ENCODE measurements at places on chromosomes 13 and 19. TPM values are rescaled to one million over a fixed set of nuclear protein-coding genes. Genes with fewer than 3 reads are reported as not detected.

The KLK14 gene
- polyA plus RNA-seq, result 0.18 TPM

DNA sequence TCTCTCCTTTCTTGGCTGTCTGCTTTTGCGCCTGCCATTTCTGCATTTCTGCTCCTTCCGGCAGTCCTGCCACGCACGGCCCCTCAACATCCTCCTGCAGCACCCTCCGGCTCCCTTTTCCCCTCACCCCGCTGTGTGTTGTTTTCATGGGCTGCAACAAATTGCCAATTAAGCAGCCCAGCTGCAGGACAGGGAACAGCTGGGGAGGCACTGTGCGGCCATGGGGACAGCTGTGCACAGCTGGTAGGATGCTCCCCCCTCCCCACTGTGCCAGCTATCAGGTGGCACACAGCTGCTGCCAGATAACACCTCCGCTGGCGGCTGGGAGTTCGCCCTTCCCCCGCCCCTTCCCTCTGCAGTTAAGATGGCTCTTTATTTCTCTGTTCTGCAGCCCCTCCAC is 25.4 kb downstream of the LYL1 start:
- DNase-seq, result no peak

The KCNRG gene
- polyA plus RNA-seq, result 5.4 TPM

The CGB5 gene
- 0.30 TPM for polyA plus RNA-seq

- peak; percentile 29 for DNase-seq
These were observed 1.3 kb upstream of the HNRNPL start for GRCh38 chr19:38850976-38851621.

- no peak for DNase-seq
These were observed 146.9 kb downstream of the LMO7 start for GRCh38 chr13:75782985-75783384.

DNA sequence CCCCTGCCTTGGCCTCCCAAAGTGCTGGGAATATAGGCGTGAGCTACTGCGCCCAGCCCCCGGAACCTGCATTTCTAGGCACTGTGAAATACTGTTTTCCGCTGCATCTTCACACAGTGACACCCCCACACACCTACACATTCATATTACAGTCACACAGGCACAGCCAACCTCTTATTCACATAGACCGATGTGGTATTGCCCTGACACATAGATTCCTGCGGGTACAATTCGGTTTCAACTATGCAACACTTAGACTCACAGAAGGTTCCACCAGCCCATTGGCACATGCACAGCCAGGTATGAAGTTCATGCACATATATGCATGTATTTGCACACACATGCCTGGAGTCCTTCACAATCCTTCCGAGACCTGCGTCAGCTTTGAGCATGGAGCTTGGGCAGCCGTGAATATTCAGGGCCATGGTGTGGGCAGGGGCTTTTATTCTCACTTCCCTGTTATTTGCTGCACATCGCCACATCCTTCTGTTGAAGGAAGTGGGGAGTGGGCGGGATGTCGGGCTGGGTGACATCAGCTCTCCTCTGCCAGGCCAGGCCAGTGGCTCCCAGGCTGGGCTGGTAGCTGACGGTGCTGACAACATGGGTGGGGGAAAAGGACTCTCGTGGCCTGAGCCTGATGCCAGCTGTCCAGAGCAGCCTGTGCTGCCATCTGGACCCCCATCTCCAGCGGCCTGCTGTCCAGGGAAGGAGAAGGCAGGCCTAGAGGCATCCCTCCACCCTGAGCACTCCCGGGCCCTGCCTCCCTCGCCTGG is 5.4 kb upstream of the CDC37 start:
- DNase-seq, result no peak

The IGFL2 gene
- polyA plus RNA-seq, result 1.3 TPM

DNA sequence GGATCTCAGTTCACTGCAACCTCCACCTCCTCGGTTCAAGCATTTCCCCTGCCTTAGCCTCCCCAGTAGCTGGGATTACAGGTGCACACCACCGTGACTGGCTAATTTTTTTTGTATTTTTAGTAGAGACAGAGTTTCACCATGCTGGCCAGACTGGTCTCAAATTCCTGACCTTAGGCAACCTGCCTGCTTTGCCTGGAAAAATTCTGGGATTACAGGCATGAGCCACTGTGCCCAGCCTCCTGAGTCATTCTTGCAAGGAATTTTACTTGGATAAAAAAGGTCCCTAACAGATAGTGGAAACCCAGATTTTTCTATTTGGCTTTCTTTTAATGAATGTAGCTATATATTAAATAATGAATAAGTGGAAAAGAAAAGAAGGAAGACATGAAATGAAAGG is 449.9 kb upstream of the ATXN8OS start:
- no peak for DNase-seq

- no peak for DNase-seq
These were observed 1.7 kb downstream of the PRDX2 start for GRCh38 chr19:12799742-12800465.

The TRAPPC2B gene
- 14.5 TPM for polyA plus RNA-seq

The KIR3DL2 gene
- polyA plus RNA-seq, result not detected

- no peak for DNase-seq
These were observed 16.9 kb downstream of the FAM187B start for GRCh38 chr19:35211545-35212230.

DNA sequence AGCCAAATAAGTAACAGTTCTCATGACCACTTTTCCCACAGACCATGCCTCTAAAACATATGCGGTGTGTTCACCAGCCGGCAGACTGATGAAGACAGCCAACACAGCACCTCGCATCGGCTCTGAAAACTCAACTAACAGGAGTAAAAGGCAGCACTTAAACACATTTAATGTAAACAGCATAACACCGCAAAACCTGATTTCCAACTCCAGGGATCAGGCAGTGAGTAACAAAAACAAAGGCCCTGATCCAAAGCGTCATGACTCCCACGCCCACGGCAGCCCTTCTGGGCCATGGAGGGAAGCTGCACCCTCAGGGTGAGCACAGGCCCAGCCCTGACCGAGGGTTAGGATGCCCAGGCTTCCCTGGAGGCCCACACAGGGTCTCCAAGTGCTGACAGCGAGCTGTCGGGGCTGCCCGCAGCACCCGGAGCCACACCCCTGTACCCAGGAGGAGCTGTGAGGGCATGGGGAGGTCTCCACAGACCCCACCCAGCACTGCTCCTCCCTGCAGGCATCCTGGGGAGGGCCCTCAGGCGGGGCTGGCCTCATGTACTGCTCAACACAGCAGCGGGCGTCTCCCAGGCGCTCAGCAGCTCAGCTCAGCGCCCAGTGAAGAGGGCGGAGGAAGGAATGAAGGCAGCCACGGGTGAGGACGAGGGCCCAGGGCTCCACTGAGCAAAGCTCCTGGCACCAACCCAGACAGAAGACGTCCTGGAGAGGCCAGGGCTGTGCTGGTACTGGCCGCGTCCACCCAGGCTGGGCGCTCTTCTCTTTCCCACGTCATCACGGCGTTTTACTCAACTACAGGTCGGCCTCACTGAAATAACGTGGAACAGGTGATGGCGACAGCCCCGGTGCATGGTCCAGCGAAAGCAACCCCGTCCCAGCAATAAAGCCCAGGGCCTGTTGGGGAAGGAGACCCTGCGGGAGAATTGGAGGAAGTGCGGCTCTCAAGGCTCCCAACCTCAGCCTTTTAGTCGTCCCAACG is 53.7 kb downstream of the RASA3 start:
- DNase-seq, result no peak

- peak; percentile 75 for DNase-seq
These were observed 750 bp upstream of the GPR108 start for GRCh38 chr19:6737873-6738786.

GRCh38 chr13:96726651-96727050 is 267.6 kb downstream of the OXGR1 start:
- no peak for DNase-seq
